ENCODE measurements at places on chromosomes 5 and 9.

- no peak for DNase-seq
These were observed 4.4 kb upstream of the DAB2IP start for GRCh38 chr9:121646992-121647391.

- no peak for DNase-seq
These were observed 25.5 kb downstream of the PLAC8L1 start for GRCh38 chr5:146079695-146080373.

- no peak for DNase-seq
These were observed 63.3 kb upstream of the TAF1L start for GRCh38 chr9:32698706-32699277.

DNA sequence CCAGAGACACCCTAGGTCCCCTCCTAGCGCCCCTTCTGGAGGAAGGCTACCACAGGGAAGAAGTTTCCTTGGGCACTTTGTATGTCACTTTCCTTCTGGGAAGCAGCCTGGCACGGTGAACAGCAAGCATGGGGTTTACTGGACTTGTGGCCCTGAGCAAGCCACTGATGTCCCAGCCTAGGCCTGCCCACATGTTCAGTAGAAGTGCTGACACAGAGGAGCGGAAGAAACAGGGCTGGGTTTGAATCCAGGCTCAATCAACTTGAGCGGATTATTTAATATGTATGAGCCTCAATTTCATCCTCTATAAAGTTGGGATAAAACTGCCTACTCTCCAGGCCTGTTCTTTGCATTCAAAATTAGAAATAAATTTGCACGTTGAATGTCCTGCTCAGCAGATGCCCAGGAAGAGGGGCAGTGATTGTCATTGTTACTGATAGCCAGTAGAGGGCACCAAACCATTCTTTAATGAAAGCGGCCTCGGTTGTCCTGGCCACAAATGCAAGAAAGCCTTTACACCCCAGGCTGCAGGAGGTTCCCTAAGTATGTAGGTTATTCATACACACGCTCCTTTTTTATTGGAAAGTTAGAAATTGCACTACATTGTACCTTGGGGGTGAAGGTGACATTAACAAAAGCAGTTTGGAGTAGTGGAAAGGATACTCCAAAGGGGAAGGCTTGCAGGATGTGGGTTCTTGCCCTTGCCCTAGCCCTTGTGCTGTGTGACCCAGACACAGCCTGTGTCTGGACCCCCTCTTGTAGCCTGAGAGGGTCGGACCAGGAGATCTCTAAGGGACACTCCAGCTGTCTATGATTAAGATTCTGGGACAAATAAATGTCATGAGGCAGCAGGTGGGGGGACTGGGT lies 13.4 kb upstream of the XPA start:
- DNase-seq: peak; percentile 73

DNA sequence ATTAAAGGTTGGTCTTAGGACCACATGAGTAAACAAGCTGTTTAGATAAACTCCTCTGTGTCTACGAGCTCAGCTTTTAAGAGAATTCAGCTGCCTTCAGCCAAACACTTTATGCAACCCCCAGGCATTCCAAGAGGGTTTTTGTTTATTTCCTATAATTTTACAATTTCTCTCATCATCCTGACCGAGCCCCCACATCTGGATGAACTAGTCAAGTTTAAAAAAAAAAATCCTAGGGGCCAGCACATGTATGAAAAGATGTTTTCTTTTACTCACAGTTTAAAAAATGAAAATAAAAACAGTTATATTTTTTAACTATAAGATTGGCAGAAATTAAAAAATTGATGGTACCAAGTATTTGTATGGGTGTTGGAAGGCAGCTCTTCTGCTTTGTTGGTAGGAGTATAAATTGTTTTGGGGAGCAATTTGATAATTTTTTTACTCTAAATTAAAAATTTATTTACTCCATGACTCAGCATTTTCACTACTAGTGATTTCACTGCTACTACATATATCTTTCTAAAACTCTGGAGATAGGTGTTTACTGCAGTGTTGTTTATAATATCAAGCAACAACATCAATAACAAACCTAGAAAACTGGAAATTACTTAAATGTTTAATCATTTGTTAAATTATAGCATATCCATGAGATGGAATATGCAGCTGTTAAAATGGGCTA lies 18.1 kb downstream of the YTHDC2 start:
- no peak for DNase-seq

DNA sequence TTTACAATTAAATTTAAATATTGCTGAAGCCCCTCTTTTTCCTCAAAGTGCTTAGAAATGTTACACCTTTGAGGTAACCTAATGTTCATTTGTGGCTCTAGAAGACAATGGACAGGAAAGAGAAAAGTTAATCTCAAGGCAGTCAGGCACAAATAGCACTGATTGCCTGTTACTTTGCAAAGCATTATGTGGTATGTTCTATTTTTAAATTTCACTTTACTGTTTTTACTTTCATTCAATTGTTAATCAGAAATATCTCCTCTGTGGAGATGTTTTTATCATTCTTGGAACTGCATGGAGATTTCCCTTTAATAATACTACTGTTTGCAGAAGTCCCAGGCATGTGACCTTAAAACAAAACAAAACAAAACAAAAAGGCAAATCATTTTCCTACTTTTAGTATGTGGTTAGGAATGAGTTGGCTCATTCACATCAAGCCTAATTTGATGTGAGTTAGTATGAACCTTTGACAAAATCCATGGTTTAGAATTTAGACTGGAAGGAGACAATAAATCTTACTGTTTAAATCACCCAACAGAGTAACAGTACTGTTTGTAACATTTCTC lies 67.5 kb downstream of the CWC27 start:
- DNase-seq: no peak

All from suppressor macrophage (primary cell).